Aorta (tissue), 5 donors: ENCODE measurements at places on chromosomes 11 and 22. TPM values are rescaled to one million over a fixed set of nuclear protein-coding genes. Genes with fewer than 3 reads are reported as not detected.

The OAF gene
- total RNA-seq, result 79.1 TPM

The OR52E8 gene
- total RNA-seq, result not detected

- DNase-seq, result peak; percentile 59
Measured at GRCh38 chr11:101096036-101096704, 33.4 kb downstream of the PGR start.

GRCh38 chr11:34647131-34647530, 26.2 kb downstream of the EHF start:
- DNase-seq, result no peak

DNA sequence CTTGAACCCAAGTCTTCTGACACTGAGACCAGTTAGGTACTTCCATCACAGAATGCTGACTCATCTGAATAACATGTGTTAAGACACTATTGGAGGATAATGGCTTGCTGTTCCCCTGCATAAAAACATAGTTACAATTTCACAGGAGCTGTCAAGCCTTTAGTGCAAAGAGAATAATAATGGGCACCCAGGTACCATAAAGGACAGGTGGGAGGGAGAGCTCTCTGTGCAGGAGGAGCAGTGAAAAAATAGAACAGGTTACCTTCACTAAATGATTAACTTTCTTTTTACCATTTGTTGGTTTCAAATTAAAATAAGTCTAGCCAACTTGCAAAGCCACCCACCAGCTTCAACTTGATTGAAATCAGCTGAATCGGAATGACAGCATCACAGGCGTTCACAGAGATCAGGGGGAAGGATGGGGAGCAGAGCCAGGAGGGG, 173.2 kb downstream of the DSCAML1 start:
- no peak for DNase-seq
